SHP77 (cell line): ENCODE measurements at places on chromosomes 1 and 21.
A peak's percentile ranks its signal among the peaks of the same experiment; 100 is the strongest.

GRCh38 chr1:208081972-208082371 lies 162.2 kb downstream of the PLXNA2 start:
- DNase-seq = no peak

GRCh38 chr1:3454811-3455618 lies 550 bp downstream of the ARHGEF16 start:
- no peak for DNase-seq

- no peak for DNase-seq
Observed at GRCh38 chr1:207754974-207755700, 3.3 kb downstream of the CD46 start.

GRCh38 chr1:15027515-15027986 lies 126.0 kb upstream of the TMEM51 start:
- peak; percentile 18 for DNase-seq

- no peak for DNase-seq
Observed at GRCh38 chr1:243346468-243346867, 90.6 kb downstream of the SDCCAG8 start.

- no peak for DNase-seq
Observed at GRCh38 chr1:21305155-21305899, 15.1 kb upstream of the ECE1 start.
